ENCODE measurements at places on chromosomes 6 and 20.

DNA sequence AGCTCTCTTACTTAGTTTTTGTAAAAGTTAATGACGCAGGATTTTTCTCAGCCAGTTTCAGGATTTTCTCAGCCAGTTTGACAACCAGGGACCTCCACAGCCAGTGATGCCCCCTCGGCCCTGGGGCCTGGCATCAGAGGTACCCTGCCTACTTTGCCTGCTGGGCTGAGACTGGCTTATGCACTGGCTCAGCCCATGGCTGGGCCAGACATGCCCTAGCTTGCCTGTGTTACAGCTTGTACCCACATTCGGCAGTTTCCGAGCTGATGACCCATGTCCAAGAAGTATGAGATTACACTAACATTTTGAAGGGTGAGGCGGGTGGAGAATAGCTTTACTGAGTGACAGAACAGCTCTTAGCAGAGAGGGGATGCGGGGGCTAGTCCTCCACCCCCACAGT is 406.1 kb upstream of the HSF2 start:
- no peak for DNase-seq

DNA sequence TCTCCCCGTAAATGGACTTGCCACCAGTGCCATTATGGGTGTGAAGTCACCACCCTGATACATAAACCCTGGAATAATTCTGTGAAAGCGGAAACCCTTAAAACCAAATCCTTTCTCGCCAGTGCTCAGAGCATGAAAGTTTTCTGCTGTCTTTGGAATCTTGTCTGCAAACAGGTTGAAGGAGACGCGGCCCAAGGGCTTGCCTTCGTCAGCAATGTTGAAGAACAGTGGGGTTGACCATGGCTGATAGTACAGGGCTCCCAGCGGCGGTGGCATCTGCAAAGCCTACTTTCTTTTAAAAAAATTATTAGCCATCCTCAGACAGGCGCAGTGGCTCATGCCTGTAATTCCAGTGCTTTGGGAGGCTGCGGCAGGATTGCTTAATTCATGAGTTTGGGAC is 22.1 kb downstream of the ABHD12 start:
- DNase-seq, result no peak

- DNase-seq, result no peak
These were observed 34.8 kb upstream of the NCOA3 start for GRCh38 chr20:47466704-47467459.

- DNase-seq, result no peak
These were observed 67.0 kb upstream of the SIRPA start for GRCh38 chr20:1827974-1828785.

GRCh38 chr6:101956961-101957360 is 563.5 kb downstream of the GRIK2 start:
- DNase-seq, result no peak

DNA sequence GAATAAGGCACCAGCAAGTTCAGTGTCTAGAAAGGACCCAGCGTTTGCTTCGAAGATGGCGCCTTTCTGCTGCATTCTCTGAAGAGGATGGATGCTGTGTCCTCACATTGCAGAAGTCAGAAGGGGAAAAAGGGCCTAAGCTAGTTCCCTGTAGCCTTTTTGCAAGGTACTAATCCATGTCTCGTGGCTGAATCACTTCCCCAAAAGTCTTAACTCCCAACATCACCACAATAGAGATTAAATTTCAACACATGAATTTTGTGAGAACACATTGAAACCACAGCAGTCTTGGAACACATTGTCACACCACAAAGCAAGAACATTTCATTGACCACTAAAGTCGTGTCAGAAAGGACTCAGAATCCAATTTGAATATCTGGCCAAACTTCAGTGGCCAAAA is 42.1 kb downstream of the KLHL31 start:
- no peak for DNase-seq

DNA sequence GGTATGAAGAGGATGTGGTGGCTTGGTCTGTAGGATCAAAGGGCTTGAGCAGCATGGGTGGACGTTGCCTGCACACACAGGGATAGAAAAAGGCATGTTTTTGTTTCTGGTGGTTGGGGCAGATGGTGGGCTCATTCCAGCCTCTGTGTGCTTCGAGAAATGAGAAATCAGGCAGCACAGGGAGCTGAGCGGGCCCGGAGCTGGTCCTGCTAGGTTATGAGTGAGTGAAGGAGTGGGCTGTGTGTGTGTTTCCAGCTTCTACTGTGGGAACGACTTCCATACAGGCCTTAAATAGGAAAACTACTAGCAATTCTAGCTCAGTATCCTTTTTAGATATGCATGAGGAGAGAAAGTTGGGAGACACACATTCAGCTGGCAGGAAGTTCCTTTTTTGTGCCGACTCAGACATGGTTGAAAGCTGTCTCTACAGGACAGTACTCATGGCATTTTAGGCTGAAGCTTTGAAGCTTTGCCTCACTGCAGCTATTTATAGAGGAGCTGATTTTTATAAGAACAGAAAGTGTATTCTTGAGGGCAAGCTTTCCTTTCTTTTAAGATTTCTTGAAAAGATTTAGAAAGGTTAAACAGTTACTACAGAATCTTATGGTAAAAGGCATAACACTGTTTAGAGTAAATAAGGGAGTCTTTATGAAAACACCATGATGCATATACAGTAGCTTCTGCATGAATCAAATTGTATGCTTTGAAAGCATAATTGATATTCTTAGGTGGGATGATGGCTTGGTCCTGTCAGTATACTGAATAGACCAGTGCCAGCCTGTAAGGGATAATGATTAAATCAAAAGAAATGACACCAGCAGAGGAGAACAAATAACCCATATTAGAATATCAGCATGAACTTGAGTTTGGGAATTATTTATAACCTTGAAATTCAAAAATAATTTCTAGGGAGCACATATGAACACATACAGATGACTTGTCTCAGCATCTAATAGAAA is 104.0 kb upstream of the MAN1A1 start:
- DNase-seq, result no peak

GRCh38 chr6:167826230-167826895 is 348 bp upstream of the AFDN start:
- no peak for DNase-seq

- no peak for DNase-seq
These were observed 502.9 kb downstream of the CD83 start for GRCh38 chr6:14620522-14620921.

GRCh38 chr6:119482850-119483285 is 133.3 kb upstream of the MAN1A1 start:
- no peak for DNase-seq

- DNase-seq, result no peak
These were observed 557.3 kb upstream of the MAP3K7 start for GRCh38 chr6:91144126-91144525.

GRCh38 chr20:54228841-54229240 is 21.0 kb downstream of the PFDN4 start:
- DNase-seq, result no peak

DNA sequence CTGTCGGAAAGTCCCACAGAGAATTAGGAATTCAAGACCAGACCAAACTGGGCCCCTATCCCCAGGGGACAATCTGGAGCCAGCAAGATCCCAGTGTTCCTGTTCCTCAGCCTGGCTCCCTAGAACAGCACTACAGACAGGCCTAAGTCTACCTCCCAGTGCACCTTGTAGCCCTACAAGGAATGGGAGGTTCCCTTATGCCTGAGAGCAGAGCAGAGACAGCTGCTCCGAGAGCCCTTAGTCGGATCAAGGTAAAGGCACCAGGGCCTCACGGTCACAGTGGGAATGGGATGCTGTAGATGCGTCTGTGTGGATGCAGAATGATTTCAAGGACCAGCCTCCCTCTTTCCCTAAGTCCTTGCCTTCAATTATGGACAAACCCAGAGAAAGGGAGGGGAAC is 204.5 kb upstream of the STXBP5 start:
- no peak for DNase-seq

DNA sequence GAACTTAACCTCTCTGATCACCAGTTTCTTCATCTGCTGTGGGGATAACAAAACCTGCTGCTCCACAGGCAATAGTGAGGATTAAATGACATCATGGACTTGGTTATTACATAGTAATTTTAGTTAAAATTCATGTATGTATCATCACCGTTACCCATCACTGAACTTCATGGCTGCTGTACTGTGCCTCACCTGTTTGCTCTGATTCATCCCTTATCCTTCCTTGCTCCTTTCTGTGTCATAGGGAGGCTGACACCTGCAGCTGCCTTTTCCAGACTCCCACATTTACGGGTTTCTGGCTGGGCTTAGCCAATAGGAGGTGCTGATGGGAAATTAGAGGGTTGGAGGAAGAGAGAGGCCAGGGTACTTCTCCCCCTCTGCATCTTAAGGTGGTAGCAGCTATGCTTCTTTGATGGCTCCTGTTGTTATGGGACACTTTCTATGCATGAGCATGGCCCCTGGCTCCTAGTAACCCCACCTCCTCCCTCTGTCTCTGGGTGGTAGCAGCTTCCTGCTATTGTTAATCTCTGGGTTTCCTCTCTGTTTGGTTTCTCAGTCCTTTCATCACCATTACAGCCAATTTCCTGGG is 332.1 kb downstream of the DHX35 start:
- no peak for DNase-seq

GRCh38 chr6:126308362-126308761 is 31.6 kb upstream of the CENPW start:
- DNase-seq, result no peak

DNA sequence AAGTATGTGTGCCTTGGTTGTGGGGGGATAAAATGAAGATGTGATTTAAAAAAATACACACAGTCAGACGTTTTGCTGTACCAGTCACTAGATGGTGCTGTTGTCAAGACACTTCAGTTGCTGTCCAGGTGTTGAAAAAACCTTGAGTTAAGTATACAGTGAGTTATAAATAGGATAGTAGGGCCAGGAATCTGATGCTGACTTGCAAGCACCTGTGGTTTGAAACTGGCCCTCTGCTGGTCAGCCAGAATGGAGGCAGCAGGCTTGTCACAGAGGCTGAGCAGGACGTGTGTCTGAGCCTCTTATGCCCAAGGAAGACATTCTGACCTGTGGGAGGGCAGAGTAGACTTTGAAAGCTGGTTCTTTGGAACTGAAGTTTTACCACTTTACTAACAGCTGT is 27.8 kb downstream of the RNF8 start:
- peak; percentile 35 for DNase-seq

- DNase-seq, result no peak
These were observed 1648.8 kb downstream of the GRIK2 start for GRCh38 chr6:103042336-103042735.

- DNase-seq, result no peak
These were observed 67.3 kb downstream of the ISM1 start for GRCh38 chr20:13288357-13288756.

DNA sequence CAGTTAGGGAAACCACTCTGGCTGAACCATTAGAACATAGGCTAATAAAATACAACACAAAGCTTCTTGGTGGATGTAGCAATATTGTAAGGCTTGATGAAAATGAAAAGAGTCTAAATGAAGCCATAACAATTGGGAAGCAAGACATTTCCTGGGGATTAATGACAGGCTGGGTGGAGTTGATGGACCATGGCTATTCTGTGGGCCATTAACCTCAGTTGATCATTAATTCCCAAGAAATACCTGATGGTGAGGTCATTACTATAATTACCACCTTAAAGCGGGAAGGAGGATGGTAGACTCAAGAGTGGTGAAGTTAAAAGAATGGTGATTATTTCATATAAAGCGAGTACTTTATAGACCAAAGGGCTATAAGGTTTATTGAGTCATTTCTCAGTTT is 455.8 kb upstream of the MAP3K7 start:
- no peak for DNase-seq

DNA sequence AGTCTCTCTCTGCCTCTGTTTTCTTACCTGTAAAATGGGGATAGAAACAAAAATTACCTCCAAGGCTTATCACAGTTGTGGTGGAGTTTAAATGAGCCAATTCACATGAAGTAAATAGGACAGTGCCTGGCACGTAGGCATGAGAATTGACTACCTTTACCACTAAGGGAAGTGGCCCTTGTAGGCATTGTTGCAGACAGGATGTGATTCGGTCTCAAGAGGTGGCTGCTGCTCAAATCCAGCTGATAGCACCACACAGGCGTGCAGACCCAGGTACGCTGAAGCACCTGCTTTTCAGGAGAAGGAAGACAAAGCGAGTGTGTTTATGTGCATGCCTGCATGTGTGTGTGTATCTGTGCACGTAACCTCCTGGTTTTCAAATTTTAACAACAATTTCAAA is 108.6 kb downstream of the EYA2 start:
- DNase-seq, result no peak

- DNase-seq, result no peak
These were observed 443.5 kb downstream of the PREX1 start for GRCh38 chr20:48384147-48384818.

DNA sequence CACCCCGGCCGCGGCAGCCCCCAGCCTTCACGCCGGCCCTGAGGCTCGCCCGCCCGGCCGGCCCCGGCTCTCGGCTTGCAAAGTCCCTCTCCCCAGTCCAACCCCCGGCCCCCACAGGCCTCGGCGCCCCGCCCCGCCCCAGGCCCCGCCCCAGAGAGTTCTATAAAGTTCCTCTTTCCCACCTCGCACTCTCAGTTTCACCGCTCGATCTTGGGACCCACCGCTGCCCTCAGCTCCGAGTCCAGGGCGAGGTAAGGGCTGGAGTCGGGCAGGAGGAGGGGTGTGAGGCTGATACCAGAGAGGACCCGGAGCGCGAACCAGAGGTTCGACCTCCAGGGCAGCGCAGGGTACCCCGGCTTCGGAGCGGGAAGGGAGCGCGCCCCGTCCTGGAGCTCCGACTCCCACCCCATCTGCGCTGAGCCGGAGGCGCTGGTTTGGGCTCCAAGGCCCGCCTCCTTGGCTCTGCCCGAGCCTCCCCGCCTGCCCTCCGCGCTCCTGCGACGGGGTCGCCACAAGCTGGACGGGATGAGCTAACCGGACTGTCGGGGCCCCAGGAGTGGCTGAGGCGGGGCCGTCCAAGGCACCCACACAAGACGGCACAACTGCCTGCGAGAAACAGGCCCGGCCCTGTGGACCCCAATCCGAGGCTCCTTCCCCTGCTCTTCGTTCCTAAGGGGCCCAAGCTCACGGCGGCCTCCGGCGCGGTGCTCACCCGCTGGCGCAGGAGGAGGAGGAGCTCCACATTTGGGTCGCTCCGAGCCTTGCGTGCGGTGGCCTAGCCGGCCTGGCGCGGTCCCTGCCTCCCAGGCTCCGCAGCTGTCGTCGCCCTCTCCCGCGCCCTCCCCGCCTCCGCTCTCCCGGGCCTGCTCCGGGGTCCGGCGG is at the start of gene IRF4:
Gene IRF4, plus strand, starts transcription at position 194 of the 882 bp plus-strand sequence. CDS start 1,401 bp downstream, outside the sequence.
- DNase-seq, result no peak

GRCh38 chr6:6978731-6979130 is 129.0 kb upstream of the RREB1 start:
- DNase-seq, result no peak

DNA sequence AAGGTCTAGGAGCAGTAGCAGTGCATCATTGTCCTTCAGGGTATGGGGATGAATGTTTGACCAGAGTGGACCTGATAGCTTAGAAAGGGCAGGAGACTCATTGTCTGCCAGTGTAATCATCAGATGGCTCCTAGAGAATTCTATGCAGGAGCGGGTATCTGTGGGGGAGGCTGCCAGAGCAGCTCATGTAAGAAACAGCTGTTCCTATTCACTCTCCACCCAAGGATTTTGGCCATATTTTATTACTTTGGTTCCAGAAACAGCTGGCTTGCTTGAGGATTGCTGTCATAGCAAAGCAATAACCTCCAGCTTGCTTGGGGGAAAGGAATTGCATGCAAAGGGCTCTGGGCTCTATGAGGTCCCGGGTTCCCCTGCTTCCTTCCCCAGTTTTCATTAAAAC is 44.1 kb downstream of the RALY start:
- DNase-seq, result no peak

Data from NCI-H2107 (cell line).